Activated CD8-positive, alpha-beta memory T cell treated with anti-CD3 and anti-CD28 coated beads, Interleukin-2, amount 10 ng/mL, durations not matched to agents 7 days and 5 days (primary cell): ENCODE measurements at places on chromosomes 5 and 9. TPM values are rescaled to one million over a fixed set of nuclear protein-coding genes. Genes with fewer than 3 reads are reported as not detected.

The PCDHB4 gene
- total RNA-seq = not detected

The EFNA5 gene
- total RNA-seq = not detected

The DPYSL3 gene
- not detected for total RNA-seq

The GLRA1 gene
- total RNA-seq = not detected

DNA sequence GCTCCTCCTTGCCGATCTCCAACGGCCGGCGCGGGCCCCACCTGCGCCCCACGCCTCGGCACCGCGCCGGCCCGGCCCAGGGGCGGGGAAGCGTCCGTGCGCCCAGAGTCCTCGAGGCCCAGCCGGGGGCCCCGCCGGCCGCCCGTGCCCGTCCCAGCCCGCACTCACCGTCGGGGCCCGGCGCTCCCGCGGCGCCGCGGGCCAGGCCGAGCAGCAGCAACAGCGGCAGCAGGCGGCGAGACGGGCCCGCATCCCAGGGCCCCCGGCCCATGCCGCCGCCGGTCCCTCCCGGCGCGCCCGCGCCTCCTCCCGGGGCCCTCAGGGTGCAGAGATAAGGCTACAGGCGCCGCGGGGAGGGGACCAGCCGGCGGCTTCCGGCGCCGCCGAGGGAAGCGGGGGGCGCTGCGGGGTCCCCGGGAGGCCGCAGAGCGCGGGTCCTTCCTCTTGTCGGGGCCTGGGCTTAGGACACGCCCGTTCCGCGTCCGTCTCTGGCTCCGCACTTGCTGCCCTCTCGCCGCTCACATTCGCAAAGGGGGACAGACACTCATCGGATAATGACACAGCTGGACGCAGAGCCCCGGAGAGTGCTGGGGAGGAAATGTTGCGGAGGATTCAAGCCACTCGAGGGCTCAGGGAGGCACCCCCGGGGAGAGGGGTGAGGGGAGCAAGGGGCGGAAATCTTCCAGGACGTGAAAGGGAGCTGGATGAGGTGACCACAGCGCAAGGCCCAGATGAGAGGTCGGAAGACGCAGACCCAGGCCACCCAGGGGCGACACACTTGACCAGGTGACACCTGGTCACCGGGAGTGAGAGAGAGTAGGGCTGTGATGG lies at the start of gene SUSD1:
SUSD1 (minus strand) TSS at position 333 of the 831 bp plus-strand sequence; CDS start at position 271, 62 bp downstream.
- H3K4me1 ChIP-seq = peaks cover 68% of the 10 kb centered on the region
- H3K27me3 ChIP-seq = no peaks in the 10 kb centered on the region
- peak within 1 kb of the TSS; percentile 86 for H3K4me3 ChIP-seq
- H3K27ac ChIP-seq = peak within 1 kb of the TSS; percentile 94
- peaks cover 30% of the 10 kb centered on the region for H3K36me3 ChIP-seq
- DNase-seq = peak; percentile 57

- no peak overlapping the region for H3K4me3 ChIP-seq
- peaks cover 12% of the 10 kb centered on the region for H3K27me3 ChIP-seq
- DNase-seq = no peak
- no peak overlapping the region for H3K27ac ChIP-seq
Observed at GRCh38 chr5:115392611-115393010, 96.2 kb upstream of the CCDC112 start.

The FCN2 gene
- not detected for total RNA-seq

GRCh38 chr9:5514617-5515260 lies 4.4 kb downstream of the PDCD1LG2 start:
- no peak overlapping the region for H3K4me3 ChIP-seq
- no peak overlapping the region for H3K27ac ChIP-seq
- H3K27me3 ChIP-seq = no peaks in the 10 kb centered on the region
- H3K36me3 ChIP-seq = peaks cover 25% of the 10 kb centered on the region

DNA sequence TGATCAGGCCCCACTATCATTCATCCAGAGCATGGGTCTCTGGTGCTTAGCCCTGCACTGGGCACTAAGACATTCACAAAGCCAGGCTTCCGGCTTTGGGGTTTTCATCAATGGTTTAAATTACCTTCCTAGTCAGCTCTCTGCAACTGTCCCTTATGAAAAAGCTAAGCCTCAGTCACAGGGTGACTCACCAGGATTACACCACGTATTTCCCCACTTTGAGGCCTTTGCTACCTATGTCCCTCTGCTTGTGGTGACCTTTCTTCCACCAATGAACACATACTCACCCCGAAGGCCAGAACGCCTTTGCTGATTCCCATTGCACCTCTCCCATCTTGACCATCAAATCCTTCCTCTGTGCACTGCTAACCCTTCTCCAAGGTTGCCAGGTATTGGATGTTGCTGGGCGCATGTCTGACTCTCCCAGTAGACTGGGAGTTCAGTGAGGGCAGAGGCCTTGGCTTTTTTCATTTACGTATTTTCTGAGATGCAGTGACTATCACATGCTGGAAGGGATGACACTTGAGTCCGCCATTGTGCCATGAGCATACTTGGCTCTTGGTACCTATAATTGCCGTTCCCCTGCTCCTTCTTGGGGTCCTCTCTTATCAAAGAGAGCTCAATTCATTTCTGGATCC lies 58.7 kb upstream of the TNFSF8 start:
- H3K4me1 ChIP-seq = peaks cover 30% of the 10 kb centered on the region
- no peaks in the 10 kb centered on the region for H3K27me3 ChIP-seq
- H3K27ac ChIP-seq = peak overlapping the region; percentile 65
- H3K4me3 ChIP-seq = no peak overlapping the region

The FAM169A gene
- total RNA-seq = 4.5 TPM

The AFAP1L1 gene
- not detected for total RNA-seq

DNA sequence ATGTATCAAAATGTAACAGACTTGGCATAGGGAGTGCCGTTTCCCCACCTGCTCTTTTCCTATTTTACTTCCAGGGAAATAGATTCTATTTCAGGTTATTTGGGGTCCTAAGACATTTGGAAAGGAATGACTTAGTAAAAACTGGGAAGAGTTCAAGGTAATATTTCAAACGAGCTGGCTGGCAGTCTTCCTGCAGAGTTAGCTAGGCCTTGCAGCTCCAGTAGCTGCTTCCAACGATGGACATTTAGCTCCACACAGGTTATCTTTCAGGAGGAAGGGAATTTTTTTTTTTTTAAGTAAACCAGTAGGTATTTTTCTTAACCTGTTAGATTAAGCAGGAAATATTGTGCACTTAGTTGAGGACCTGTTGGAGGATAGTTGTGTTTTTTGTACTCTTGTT lies 45.2 kb downstream of the TLE4 start:
- no peaks in the 10 kb centered on the region for H3K27me3 ChIP-seq
- no peak overlapping the region for H3K27ac ChIP-seq
- no peak overlapping the region for H3K4me3 ChIP-seq
- H3K4me1 ChIP-seq = peaks cover 13% of the 10 kb centered on the region

The TIMD4 gene
- 10.2 TPM for total RNA-seq

- peaks cover 2% of the 10 kb centered on the region for H3K36me3 ChIP-seq
- DNase-seq = no peak
- peaks cover 12% of the 10 kb centered on the region for H3K4me1 ChIP-seq
- no peaks in the 10 kb centered on the region for H3K27me3 ChIP-seq
- H3K4me3 ChIP-seq = no peak overlapping the region
- no peak overlapping the region for H3K27ac ChIP-seq
Observed at GRCh38 chr5:55481293-55481855, 53.4 kb downstream of the PLPP1 start.

The HTR1A gene
- total RNA-seq = not detected

DNA sequence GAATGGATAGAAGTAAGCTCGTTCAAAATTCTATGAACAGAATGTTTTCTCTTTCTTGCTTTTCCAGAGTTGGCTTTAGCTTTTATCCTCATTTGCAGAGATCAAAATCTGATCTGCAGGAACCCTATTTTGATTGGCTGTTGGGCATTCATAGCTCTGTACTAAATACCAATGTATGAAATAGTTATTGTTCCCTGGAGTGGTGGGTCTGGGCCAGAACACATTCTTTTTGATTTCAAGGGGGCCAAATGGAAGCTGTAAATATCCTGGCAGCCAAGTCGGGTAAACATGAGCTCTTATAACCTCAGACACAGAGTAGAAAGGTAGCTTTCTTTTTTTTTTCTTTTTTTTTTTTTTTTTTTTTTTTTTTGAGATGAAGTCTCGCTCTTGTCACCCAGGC lies 241.5 kb downstream of the PDZD2 start:
- no peaks in the 10 kb centered on the region for H3K4me1 ChIP-seq
- H3K27me3 ChIP-seq = peaks cover 3% of the 10 kb centered on the region
- no peak for DNase-seq
- no peak overlapping the region for H3K27ac ChIP-seq

DNA sequence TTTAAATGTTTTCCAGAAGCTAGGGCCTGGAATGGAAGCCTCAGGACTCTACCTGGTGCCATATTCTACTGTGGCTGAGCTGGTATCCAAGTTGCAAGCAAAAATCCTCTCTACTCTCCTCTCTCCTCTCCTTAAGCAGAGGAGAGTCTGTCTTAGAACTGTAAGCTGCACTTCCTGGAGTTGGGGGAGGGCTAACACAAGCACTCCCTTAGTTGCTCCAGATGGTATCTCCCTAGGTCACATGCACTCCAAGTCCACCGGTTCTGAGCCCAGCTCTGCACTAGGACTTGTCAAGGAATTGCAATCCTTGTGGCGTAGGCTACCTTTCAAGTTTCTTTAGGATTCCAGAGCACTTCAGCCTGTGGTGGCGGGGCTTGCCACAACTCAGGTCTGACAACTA lies 513.9 kb upstream of the RGMB start:
- H3K4me3 ChIP-seq = no peak overlapping the region
- DNase-seq = no peak
- no peaks in the 10 kb centered on the region for H3K27me3 ChIP-seq

GRCh38 chr9:24218656-24219055 lies 327.0 kb downstream of the IZUMO3 start:
- no peak overlapping the region for H3K27ac ChIP-seq
- no peak overlapping the region for H3K4me3 ChIP-seq
- H3K27me3 ChIP-seq = no peaks in the 10 kb centered on the region
- no peaks in the 10 kb centered on the region for H3K36me3 ChIP-seq

DNA sequence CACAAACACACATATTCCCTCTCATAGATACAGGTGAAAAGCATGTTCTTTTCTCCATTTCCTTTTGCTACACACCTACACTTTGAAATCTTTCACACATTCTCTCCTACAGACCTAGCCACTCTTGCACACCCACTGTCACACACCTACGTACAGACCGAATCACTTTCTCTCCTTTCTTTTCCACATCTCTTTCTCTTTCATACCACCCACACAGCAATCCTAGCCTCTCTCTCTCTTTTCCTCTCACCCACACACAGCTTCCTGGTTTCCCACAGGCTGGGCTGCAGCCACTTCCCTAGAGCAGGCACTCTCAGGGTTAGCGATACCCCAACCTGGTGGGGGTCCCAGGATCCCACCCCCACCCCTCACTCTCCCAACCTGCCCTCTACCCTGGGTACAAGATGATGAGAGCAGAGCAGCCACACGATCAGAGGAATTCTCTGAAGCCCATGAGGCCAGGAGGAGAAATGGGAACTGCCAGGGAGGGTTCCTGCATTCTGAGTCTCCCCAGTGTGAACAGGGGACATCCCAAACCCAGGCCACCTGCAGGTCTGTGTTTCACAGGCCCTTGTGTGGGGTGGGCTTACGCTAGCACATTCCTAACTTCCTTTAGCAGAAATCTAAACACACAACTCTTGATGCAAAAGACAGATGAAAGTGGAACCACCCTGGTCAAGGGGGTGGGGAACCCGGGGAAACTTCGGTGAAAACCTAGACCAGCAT lies 17.1 kb upstream of the SYNPO start:
- no peak overlapping the region for H3K4me3 ChIP-seq
- no peak overlapping the region for H3K27ac ChIP-seq
- H3K4me1 ChIP-seq = peaks cover 13% of the 10 kb centered on the region

DNA sequence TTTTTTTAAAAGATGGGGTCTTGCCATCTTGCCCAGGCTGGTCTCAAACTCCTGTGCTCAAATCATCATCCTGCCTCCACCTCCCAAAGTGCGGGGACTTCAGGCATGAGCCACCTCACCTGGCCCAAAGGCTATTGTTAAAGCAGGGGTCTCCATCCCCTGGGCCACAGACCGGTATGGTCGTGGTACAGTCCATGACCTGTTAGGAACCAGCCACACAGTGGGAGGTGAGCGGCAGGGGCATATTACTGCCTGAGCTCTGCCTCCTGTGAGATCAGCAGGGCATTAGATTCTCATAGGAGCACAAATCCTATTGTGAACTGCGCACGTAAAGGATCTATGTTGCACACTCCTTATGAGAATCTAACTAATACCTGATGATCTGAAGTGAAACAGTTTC lies 7.3 kb upstream of the NOL6 start:
- no peak for DNase-seq
- no peaks in the 10 kb centered on the region for H3K27me3 ChIP-seq
- H3K36me3 ChIP-seq = no peaks in the 10 kb centered on the region
- no peak overlapping the region for H3K4me3 ChIP-seq
- H3K4me1 ChIP-seq = no peaks in the 10 kb centered on the region
- H3K27ac ChIP-seq = no peak overlapping the region

The GRIN1 gene
- total RNA-seq = not detected

- peak overlapping the region; percentile 83 for H3K4me3 ChIP-seq
- peak; percentile 49 for DNase-seq
- peaks cover 49% of the 10 kb centered on the region for H3K36me3 ChIP-seq
- H3K4me1 ChIP-seq = peaks cover 77% of the 10 kb centered on the region
- no peaks in the 10 kb centered on the region for H3K27me3 ChIP-seq
Observed at GRCh38 chr5:157269165-157269671, 3.3 kb downstream of the CYFIP2 start.

DNA sequence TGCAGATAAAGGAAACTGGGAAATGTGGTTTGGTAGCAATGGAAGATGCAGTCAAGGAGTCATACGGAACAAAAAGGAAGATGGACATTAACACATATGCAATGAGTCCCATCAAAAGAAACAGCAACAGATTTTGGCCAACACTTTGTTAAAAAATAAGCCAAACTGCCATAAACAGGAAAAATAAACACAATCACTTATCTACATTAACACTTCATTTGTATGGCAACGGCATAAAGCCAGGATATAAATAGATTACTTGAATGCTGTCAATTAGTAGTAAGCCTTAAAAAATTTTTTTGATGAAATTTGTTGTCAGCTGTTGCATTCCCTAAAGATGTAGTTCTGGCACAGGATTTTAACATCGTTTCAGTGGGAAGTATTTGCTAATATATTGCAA lies 190.8 kb downstream of the CDH12 start:
- no peaks in the 10 kb centered on the region for H3K27me3 ChIP-seq
- no peak for DNase-seq
- H3K27ac ChIP-seq = no peak overlapping the region
- H3K4me3 ChIP-seq = no peak overlapping the region

The SYK gene
- total RNA-seq = 0.26 TPM

The CNTLN gene
- 0.18 TPM for total RNA-seq

The OR1Q1 gene
- not detected for total RNA-seq

The SOX30 gene
- total RNA-seq = not detected

- H3K27ac ChIP-seq = no peak overlapping the region
- H3K27me3 ChIP-seq = peaks cover 12% of the 10 kb centered on the region
- no peak overlapping the region for H3K4me3 ChIP-seq
- no peaks in the 10 kb centered on the region for H3K4me1 ChIP-seq
- H3K36me3 ChIP-seq = no peaks in the 10 kb centered on the region
Observed at GRCh38 chr5:133709209-133709725, 96.9 kb upstream of the FSTL4 start.

- no peak for DNase-seq
- H3K36me3 ChIP-seq = peaks cover 3% of the 10 kb centered on the region
- H3K4me3 ChIP-seq = no peak overlapping the region
- H3K27ac ChIP-seq = no peak overlapping the region
Observed at GRCh38 chr9:132163457-132163875, 1.6 kb downstream of the NTNG2 start.

The PCDHB10 gene
- total RNA-seq = not detected

The CDHR2 gene
- total RNA-seq = 1.6 TPM
